ENCODE measurements at places on chromosomes 12 and 14. TPM values are rescaled to one million over a fixed set of nuclear protein-coding genes. Genes with fewer than 3 reads are reported as not detected.

DNA sequence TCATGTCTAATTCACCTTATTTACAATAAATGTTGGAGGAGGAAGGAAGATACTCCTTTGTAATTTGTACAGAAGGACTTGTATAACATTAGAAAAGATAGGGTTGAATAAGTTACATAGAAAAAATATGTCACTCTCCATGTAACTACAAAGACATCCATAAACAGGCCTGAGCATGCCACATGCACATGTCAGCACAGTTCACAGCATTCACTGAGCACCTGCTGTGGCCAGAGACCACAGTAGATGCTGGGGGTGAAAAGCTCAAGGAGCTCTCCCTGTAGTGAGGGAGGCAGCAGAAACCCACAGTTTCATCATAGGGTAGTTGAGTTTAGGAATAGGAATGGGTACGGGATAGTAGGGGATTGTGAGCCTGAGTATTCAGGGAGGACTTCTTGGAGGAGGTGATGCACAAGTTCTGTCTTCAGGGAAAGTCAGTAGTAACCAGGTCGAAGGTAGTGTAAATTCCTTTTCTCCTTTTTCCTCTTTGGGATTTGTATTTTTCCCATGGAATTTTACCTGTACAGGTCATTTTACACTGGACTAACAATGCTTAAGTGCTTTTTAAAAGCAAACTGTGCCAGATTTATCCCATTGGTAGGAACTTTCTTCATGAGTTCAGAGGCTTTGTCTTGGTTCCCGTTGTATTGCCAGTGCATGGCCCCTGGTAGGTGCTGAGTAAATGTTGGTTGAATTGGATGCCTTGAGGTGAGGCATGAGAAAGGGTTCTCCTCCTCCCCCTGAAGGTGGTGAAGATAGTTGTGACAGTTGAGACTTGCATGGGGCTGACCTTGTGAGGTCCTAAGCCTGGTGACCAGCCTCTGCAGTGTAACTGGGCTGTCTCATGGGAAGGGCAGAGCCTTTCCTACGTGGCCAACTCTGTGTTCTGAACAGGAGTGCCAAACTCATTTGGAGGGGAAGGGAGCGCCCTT lies 20.2 kb downstream of the PRKCH start:
- no peak overlapping the region for H3K4me3 ChIP-seq
- peaks cover 3% of the 10 kb centered on the region for H3K27me3 ChIP-seq
- peaks cover 17% of the 10 kb centered on the region for H3K4me1 ChIP-seq
- no peaks in the 10 kb centered on the region for H3K36me3 ChIP-seq
- no peak for DNase-seq

DNA sequence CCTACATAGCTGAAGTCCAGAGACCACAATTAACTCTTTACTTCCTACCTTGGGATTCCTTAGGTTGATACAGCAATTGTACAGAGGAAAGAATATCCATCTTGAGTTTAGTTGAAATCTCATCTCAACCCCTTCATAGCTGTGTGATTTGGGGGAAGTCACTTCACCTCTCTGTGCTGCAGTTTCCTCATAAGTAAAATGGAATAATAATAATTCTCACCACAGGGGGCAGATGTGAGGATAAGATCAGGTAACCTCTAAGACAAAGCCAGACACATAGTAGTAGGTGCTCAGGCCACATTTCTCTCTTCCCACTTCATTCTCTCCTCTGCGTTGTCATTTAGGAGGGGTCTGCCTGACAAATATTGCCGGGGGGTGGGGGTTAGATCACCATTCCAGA lies 6.7 kb downstream of the FOXN4 start:
- no peak overlapping the region for H3K4me3 ChIP-seq
- H3K27ac ChIP-seq: no peak overlapping the region
- no peaks in the 10 kb centered on the region for H3K4me1 ChIP-seq
- no peaks in the 10 kb centered on the region for H3K36me3 ChIP-seq

GRCh38 chr14:57378661-57379060 lies 11.7 kb upstream of the NAA30 start:
- no peaks in the 10 kb centered on the region for H3K36me3 ChIP-seq
- no peak for DNase-seq
- H3K27me3 ChIP-seq: no peaks in the 10 kb centered on the region
- no peak overlapping the region for H3K27ac ChIP-seq

GRCh38 chr12:128798571-128799341 lies 25.0 kb downstream of the SLC15A4 start:
- no peak overlapping the region for H3K4me3 ChIP-seq
- no peaks in the 10 kb centered on the region for H3K4me1 ChIP-seq
- DNase-seq: no peak
- peak overlapping the region; percentile 66 for H3K27ac ChIP-seq

GRCh38 chr14:23430723-23431085 lies 4.8 kb downstream of the MYH7 start:
- no peak for DNase-seq
- no peak overlapping the region for H3K27ac ChIP-seq
- H3K36me3 ChIP-seq: no peaks in the 10 kb centered on the region
- H3K4me1 ChIP-seq: peaks cover 5% of the 10 kb centered on the region

- H3K4me3 ChIP-seq: no peak overlapping the region
- no peak for DNase-seq
- no peaks in the 10 kb centered on the region for H3K4me1 ChIP-seq
These were observed 157.5 kb upstream of the ALG10B start for GRCh38 chr12:38159092-38159551.

DNA sequence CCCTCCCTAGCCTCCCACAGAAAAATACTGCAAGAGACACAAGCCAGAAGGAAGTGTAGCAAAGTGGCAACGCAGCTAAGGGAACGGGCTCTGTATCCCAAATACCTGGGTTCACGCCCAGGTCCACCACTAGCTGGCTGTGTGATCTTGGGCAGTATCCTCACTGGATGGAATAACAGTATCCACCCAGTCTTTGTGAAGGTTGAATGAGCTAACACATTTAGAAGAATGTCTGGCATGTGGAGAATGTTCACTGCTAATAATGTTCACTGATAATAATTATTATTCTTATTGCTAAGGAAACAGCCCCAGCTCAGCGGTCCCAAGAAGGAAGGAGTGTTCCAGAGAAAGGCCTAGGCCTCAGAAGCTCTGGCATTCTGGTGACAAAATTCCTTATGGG lies 70.9 kb downstream of the VWF start:
- no peak for DNase-seq
- H3K4me1 ChIP-seq: peaks cover 14% of the 10 kb centered on the region
- no peaks in the 10 kb centered on the region for H3K36me3 ChIP-seq
- peaks cover 29% of the 10 kb centered on the region for H3K27me3 ChIP-seq
- H3K4me3 ChIP-seq: no peak overlapping the region

DNA sequence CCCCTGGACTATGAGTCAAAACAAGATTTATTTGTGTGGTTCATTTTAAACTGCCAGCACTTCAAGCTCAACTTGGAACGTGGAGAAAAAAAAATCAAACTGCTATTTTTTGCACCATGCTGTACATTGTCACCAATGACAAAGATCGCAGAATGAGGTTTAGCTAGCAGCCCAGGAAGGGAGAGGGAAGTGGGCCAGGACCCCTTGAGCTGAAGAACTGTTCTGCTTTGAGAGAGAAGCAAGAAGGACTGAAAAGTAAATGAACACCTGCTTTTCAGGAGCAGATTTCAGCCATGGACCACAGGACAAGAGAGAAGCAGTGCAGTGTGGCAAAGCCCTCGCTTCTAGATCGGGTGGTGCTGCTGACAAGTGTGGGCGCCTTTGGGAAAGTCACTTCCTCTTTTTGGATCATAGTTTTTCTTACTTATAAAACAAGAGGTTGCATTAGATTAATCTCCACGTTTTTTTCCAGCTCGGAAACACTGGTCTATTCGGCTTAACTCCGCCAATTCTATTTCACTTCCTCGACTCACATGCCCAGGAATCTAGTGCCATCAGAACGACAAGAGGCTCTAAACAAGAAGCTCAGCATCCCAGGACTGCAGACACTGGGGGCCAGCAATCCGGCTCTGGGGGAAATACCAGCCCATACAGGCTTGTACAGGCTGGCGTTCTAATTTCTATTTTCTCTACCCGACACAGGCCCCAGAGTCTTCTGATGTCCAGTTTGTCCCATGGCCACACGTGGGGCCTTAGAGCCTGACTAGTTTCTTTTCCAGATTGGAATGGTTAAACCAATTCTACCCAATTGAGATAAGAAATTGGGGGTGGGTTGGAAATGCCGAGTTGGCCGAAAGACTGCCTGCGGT lies 129.9 kb downstream of the CRACR2A start:
- no peaks in the 10 kb centered on the region for H3K4me1 ChIP-seq
- no peak for DNase-seq
- peaks cover 23% of the 10 kb centered on the region for H3K27me3 ChIP-seq
- H3K4me3 ChIP-seq: no peak overlapping the region
- H3K36me3 ChIP-seq: peaks cover 2% of the 10 kb centered on the region

DNA sequence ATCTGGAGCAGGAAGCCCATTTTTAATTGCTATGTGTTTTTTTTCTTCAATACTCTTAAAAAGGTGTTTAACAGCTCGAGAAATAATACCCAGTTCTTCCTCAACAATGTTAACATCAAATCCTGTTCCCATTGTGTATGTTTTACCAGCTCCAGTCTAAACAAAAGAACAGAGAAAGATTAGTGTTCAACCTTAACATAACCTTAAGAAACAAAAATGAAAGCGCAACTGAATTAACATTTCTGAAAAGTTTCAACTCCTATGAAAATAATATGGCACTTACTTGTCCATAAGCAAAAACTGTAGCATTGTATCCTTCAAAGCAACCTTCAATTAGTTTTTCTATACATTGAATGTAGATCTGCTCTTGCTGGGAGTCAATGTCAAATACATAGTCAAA lies 73.2 kb downstream of the KIF21A start:
- H3K27me3 ChIP-seq: no peaks in the 10 kb centered on the region
- H3K36me3 ChIP-seq: peaks cover 14% of the 10 kb centered on the region
- peaks cover 8% of the 10 kb centered on the region for H3K4me1 ChIP-seq
- H3K4me3 ChIP-seq: no peak overlapping the region

DNA sequence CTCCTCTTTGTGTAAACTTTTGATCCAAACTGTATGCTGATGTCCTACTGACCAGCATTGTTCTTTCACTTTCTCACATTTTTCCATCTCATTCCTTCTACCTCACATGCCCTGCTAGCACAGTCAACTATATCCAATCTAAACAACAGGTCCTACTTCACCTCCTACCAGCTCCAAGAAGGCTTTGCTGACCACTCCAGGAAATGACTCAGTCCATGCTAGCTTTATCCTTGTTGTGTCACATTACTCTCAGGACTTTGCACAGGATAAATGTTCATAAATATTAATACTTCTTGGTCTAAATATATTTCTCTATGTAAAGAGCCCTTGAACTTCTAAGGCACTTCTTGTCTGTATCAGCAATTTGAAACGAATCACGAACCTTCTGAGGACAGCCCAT lies 64.9 kb upstream of the PCED1B start:
- DNase-seq: no peak
- H3K27me3 ChIP-seq: no peaks in the 10 kb centered on the region
- no peaks in the 10 kb centered on the region for H3K36me3 ChIP-seq
- no peak overlapping the region for H3K4me3 ChIP-seq
- H3K27ac ChIP-seq: no peak overlapping the region
- H3K4me1 ChIP-seq: no peaks in the 10 kb centered on the region

DNA sequence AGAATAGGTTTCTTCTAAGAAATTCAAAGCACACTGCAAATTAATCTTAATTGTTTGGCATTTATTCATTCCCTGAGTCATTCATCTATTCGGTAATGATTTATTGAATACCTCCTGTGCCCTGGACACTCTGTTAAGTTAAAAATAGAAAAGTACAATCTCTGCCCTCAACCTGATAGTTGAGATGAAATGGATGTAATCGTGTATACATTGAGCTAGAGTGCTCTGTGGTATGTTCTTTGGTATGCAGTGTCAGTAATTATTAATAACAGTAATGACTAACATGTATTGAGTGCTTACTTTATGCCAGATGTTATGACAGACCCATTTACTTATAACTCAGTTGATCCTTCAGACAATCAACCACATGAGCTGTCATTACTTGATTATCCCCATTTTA lies 47.6 kb downstream of the UTP20 start:
- H3K27ac ChIP-seq: no peak overlapping the region
- no peaks in the 10 kb centered on the region for H3K4me1 ChIP-seq
- H3K4me3 ChIP-seq: no peak overlapping the region
- peaks cover 12% of the 10 kb centered on the region for H3K36me3 ChIP-seq
- H3K27me3 ChIP-seq: no peaks in the 10 kb centered on the region
- no peak for DNase-seq

DNA sequence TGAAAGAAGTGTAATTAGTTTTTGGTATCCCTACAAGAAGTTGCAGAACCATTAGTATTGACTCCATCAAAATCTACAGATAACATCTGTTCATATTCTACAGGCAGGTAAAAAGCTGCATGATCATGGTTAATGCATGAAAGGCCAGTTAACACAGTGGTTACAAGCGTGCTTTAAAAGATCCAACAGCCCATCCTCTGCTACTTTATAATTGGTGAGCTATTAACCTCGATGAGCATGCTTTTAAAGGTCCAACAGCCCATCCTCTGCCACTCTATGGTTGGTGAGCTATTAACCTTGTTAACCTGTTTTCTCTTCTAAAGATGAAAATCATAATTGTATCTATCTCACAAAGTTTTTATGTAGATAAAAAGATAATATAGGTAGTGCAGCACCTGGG lies 289.3 kb downstream of the DUSP6 start:
- no peaks in the 10 kb centered on the region for H3K36me3 ChIP-seq
- no peak for DNase-seq
- no peaks in the 10 kb centered on the region for H3K27me3 ChIP-seq
- no peak overlapping the region for H3K4me3 ChIP-seq
- no peak overlapping the region for H3K27ac ChIP-seq

GRCh38 chr12:11797317-11797913 lies 147.9 kb downstream of the ETV6 start:
- no peak for DNase-seq
- no peak overlapping the region for H3K4me3 ChIP-seq
- H3K4me1 ChIP-seq: peaks cover 49% of the 10 kb centered on the region
- no peaks in the 10 kb centered on the region for H3K27me3 ChIP-seq

DNA sequence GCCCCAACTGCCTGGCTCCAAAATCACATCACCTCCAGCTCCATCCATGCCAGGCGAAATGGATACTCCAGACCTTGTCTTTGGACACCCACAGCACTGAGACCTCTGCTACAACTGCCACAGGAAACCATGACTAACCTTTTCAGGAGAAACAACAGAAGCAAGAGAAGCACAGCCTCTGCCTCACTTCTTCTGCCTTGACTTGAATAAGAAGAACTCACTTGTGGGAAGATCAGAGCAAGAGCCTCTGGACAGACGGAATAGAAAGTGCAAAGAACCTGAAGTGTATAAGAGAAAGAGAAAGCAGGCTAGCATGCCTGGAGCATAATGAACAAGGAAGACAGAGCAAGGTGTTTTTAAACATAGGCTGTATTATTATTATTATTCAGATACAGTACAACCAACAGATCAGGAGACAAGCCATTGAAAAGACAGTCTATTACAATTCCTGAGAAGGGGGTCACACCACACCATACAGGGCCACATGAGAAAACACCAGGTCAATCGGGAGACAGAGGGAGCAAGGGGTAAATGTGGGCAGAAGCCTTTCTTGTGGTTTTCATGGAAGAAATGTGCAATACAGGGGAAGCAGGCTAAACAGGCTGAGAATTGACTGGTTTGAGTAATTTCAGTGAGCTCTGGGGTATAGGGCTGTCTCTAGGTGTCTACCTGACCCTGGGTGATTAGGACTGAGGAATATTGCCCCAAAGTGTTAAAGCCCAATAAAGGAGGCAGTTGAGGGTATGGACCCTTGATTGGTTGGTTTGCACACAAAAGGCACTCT lies 7.4 kb upstream of the OR10P1 start:
- no peaks in the 10 kb centered on the region for H3K4me1 ChIP-seq
- H3K36me3 ChIP-seq: no peaks in the 10 kb centered on the region
- DNase-seq: no peak
- H3K27me3 ChIP-seq: peaks cover 18% of the 10 kb centered on the region
- H3K4me3 ChIP-seq: no peak overlapping the region

TAC3 gene
- total RNA-seq: 5.3 TPM

THAP2 gene
- total RNA-seq: 7.0 TPM

DAO gene
- not detected for total RNA-seq

MIP gene
- not detected for total RNA-seq

RNFT2 gene
- 32.1 TPM for total RNA-seq

PLEKHG7 gene
- 0.65 TPM for total RNA-seq

P2RX2 gene
- 0.19 TPM for total RNA-seq

Data from progenitor cell of endocrine pancreas (in vitro differentiated cells).